ENCODE measurements at places on chromosomes 3 and 15. TPM values are rescaled to one million over a fixed set of nuclear protein-coding genes. Genes with fewer than 3 reads are reported as not detected.

Gene ADGRG7
- polyA plus RNA-seq = not detected

Gene AADACL2
- polyA plus RNA-seq = not detected

DNA sequence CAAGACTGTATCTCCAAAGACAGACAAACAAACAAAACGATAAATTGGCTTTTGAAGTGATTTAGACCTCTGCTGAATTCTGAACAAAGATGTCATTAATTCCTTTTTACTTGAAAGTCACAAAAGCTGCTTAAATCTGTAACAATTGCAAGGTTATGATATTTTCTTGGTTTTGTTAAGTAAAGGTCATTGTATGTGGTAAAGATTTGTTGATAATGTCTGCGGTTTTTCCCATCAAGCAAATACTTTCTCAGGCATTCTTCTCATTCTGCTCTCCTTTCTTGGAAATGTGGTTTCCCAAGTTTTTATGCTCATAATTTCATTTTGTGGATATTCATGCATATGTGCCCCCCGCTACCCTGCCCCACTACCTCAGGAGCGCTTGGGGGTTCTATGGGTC is 116.5 kb downstream of the SLMAP start:
- H3K4me1 ChIP-seq = no peaks in the 10 kb centered on the region
- H3K27ac ChIP-seq = no peak overlapping the region
- no peaks in the 10 kb centered on the region for H3K27me3 ChIP-seq
- peaks cover 4% of the 10 kb centered on the region for H3K36me3 ChIP-seq
- H3K4me3 ChIP-seq = no peak overlapping the region

DNA sequence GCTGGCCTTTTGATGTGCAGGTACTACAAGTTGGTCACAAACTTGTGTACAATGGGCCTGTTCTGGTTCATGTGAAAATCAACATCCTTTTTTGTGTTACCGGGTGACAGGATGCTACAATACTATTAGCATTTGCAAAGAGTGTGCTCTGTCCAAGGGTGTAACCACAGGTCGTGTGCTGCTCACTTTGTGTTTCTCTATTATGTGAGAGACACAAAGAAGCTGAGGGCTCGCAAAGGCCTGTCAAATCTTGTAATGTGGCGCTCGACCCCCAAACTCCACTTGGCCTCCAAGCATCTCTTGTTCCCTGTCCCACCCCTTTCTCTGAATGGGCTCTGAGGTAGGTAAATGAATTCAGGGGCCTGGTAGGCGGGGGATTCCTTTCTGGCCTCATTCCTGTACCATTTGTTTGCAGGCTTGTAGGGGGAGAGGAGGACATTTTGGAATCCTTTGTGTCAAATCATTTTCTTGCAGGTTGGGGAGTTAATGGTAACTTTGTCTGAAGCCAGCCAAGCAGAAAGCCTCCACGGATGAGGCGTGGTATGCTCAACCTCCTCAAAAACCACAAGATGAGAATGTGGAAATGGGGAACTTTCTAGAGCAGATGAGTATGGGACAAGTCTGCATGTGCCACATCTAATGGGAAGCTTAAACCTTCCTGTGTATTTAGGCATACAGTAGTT is 109.1 kb downstream of the OPA1 start:
- no peak for DNase-seq
- no peaks in the 10 kb centered on the region for H3K4me1 ChIP-seq
- no peak overlapping the region for H3K27ac ChIP-seq
- peaks cover 16% of the 10 kb centered on the region for H3K36me3 ChIP-seq

- H3K4me1 ChIP-seq = no peaks in the 10 kb centered on the region
- no peak overlapping the region for H3K4me3 ChIP-seq
- DNase-seq = no peak
- H3K36me3 ChIP-seq = no peaks in the 10 kb centered on the region
- H3K27ac ChIP-seq = no peak overlapping the region
Observed at GRCh38 chr3:109548192-109548938, 211.0 kb upstream of the DPPA4 start.

DNA sequence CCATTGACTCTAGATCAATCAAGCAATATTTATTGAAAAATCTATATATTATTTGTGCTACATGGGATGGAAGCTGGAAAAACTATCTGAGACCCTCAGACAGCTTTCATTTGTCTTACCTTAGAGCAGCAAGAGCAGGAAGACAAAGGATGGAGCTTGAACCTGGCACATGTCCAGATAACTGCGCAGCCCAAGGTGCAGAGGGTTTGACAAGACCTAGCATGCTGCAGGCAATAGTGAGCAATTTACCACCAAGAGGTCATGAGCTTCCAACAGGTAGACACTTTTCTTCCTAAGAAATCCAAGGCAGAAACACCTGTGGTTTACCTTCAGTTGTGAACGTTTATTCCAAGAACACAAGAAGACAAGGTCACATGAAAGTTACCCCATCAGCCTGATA is 214.7 kb upstream of the NECTIN3 start:
- no peak for DNase-seq
- no peaks in the 10 kb centered on the region for H3K4me1 ChIP-seq
- H3K4me3 ChIP-seq = no peak overlapping the region
- no peak overlapping the region for H3K27ac ChIP-seq
- no peaks in the 10 kb centered on the region for H3K36me3 ChIP-seq
- no peaks in the 10 kb centered on the region for H3K27me3 ChIP-seq

GRCh38 chr3:29281344-29282241 is 722 bp downstream of the RBMS3 start:
- no peaks in the 10 kb centered on the region for H3K36me3 ChIP-seq
- H3K27me3 ChIP-seq = peaks cover 4% of the 10 kb centered on the region
- peaks cover 19% of the 10 kb centered on the region for H3K4me1 ChIP-seq
- DNase-seq = no peak

DNA sequence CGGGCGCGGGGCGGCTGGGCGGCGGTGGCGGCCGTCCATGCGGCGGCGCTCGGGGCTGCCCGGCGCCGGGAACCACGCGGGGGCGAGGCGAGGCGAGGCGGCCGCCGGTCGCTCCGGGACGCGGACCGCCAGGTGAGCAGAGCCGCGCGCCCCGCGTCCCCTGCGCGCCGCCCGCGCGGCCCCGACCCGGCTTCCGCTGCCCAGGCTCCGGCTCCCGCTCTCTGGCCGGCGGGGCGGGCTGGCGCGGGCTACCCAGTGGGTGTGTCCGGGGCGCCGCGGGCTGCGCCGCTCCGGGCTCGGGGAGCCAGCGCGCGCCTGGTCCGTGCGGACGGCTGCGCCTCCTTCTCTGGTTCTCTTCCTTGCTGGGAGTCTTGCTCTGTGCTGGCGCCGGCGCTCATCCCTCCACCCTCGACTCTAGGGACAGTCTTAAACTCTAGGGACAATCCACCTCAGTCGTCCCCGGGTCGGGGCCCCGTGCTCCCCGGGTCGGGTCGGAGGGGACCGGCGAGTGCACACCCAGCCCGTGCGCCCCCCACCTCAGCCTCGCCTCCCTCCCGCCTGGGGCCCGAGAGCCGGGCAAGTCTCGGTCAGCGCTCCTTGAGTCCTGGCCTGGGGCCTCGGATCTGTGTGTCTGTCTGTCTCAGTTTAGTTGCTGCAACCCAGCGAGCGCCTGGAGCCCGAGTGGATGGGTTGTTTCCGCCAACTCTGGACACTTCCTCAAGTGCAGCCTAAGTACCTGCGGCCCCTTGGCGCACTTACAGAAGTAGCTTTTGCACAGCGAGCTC is 488 bp downstream of the THSD4 start:
- no peaks in the 10 kb centered on the region for H3K36me3 ChIP-seq
- H3K27me3 ChIP-seq = peaks cover 9% of the 10 kb centered on the region
- H3K4me3 ChIP-seq = peak overlapping the region; percentile 62

Gene EEFSEC
- 26.9 TPM for polyA plus RNA-seq

Gene IGSF10
- not detected for polyA plus RNA-seq

DNA sequence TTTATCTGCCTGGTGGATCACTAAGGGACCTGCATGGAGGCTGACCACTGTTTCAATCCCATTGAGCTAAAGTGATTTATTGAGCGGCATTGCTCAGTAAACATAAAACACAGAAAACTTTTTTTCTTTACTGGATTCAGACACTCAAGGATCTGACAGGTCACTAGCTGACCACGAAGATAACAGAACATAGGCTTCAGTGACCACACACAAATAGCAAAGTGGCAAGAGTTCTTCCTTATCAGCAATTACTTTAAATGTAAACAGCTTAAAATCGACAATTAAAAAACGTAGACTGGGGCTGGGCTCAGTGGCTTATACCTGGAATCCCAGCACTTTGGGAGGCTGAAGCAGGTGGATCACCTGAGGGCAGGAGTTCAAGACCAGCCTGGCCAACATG is 48.7 kb downstream of the STAG1 start:
- H3K27ac ChIP-seq = peak overlapping the region; percentile 61
- H3K4me3 ChIP-seq = peak overlapping the region; percentile 7
- H3K4me1 ChIP-seq = peaks cover 70% of the 10 kb centered on the region
- no peaks in the 10 kb centered on the region for H3K27me3 ChIP-seq
- DNase-seq = no peak

DNA sequence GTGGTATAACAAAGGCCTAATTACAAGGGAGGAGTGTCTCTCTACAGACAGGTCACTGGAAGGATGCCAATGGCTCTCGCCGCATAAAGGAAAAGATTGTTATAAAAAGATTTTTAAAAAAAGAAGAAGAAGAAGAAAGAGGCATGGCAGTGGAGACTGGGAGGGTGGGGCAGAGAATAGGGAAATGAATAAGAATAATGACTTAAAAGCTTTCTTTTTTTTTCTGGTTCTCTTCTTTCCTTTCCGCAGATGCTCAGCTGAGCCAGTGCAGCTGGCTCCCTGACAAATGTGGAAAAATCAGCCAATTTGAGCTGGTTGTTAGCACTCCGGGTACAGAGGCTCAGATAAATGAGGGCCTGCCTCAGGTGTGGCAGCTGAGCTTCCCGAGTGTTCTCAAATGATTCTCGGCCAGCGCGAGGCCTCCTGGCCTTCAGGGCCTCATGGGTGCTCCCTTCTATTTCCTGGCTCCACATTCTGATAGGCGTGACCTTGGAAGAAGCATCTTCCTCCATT is 234.1 kb downstream of the RORA start:
- no peaks in the 10 kb centered on the region for H3K4me1 ChIP-seq
- no peak for DNase-seq
- H3K36me3 ChIP-seq = no peaks in the 10 kb centered on the region
- peaks cover 8% of the 10 kb centered on the region for H3K27me3 ChIP-seq
- no peak overlapping the region for H3K27ac ChIP-seq

Gene USP13
- polyA plus RNA-seq = 2.6 TPM

DNA sequence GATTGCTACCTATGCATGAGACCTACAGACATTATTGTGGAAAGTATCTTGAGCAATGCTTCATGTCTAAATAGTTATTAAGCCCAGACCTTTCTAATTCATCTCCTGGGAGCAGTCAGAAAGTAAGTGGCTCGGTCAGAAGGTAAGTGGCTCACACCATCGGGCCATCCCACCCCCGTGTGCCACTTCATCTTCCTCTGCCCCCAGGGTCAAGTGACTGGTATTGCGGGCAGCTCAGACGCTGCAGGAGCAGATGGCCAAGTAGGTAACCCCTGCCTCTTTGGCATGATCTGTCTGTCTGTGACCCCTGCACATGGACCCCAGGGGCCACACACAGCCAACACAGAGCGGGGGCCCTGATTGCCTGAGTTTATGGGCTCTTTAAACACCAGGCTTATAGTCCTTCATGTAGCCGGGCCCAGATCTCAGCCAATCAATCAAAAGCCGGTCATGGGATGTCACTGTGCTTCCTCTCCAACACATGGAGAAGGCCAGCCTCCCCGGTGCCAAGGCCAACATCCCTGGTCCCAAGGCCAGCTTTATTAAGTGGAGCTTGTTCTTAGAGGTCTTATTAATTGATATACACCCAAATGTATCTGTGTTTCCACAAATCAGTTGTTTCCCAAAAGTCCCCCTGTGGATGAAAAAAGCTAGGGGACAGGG is 42.9 kb downstream of the LARP6 start:
- DNase-seq = no peak
- no peak overlapping the region for H3K4me3 ChIP-seq
- no peak overlapping the region for H3K27ac ChIP-seq
- H3K36me3 ChIP-seq = no peaks in the 10 kb centered on the region
- peaks cover 6% of the 10 kb centered on the region for H3K4me1 ChIP-seq

Gene MCTP2
- 59.1 TPM for polyA plus RNA-seq

- H3K4me1 ChIP-seq = peaks cover 17% of the 10 kb centered on the region
- DNase-seq = no peak
- H3K36me3 ChIP-seq = no peaks in the 10 kb centered on the region
- no peaks in the 10 kb centered on the region for H3K27me3 ChIP-seq
- no peak overlapping the region for H3K4me3 ChIP-seq
Observed at GRCh38 chr15:82851981-82852511, 42.6 kb downstream of the WHAMM start.

DNA sequence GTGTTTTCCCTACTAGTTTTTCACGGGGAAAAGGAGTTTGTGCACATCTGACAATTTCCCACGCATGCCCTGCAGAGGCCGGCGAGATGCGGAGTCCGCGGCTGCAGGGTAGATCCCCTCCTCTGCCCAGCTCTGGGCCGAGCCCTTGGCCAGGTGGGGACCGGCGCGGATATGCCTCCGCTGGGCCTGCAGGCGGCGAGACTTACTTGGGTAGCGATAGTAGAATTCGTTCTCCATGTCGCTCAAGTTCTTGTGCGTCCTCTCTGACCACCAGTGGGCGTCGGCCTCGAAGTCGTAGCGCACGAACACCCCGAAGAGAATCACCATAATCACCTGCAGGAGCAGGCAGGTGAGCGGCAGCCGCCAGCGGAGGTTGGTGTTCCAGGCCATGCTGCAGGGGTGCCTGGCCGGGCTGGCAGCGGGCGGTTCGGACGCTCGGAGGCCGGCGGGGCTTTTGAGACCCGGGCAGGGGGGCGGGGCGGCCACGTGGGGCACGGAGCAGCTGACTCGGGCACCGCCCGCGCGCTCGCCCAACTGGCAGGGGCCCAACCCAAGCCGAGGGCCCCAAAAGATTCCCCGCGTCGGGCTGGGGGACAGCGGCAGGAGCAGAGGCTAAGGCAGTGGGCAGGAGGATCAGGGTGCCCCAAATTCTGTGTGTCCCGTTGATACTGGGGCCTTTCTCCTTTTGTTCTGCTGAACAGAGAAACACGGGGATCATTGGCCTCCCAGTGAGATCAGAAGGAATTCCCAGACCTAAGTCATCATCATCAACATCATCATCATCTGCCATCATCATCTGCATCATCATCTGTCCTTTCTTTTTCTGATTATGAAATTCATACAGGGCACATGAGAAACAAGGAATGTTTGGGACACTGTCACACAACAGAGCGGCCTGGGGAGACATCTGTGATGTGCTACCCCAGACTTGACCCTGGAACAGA is at the start of gene RHCG:
Gene RHCG (minus strand): TSS at position 429 of the 944 bp plus-strand sequence. CDS start 39 bp downstream, at position 390.
- DNase-seq = no peak
- peaks cover 12% of the 10 kb centered on the region for H3K27me3 ChIP-seq
- H3K4me1 ChIP-seq = peaks cover 26% of the 10 kb centered on the region
- peak within 1 kb of the TSS; percentile 77 for H3K4me3 ChIP-seq
- H3K27ac ChIP-seq = no peak within 1 kb of the TSS

GRCh38 chr15:38391191-38391590 is 62.7 kb upstream of the FAM98B start:
- H3K27me3 ChIP-seq = peaks cover 4% of the 10 kb centered on the region
- H3K27ac ChIP-seq = no peak overlapping the region
- no peaks in the 10 kb centered on the region for H3K4me1 ChIP-seq
- H3K4me3 ChIP-seq = no peak overlapping the region

- no peak overlapping the region for H3K4me3 ChIP-seq
- no peaks in the 10 kb centered on the region for H3K4me1 ChIP-seq
- H3K27ac ChIP-seq = no peak overlapping the region
- peaks cover 13% of the 10 kb centered on the region for H3K36me3 ChIP-seq
- no peak for DNase-seq
- H3K27me3 ChIP-seq = no peaks in the 10 kb centered on the region
Observed at GRCh38 chr15:41844814-41845213, 6.2 kb downstream of the PLA2G4B start.

Gene GOLGA8H
- not detected for polyA plus RNA-seq
